ENCODE measurements at places on chromosomes 1 and 21. TPM values are rescaled to one million over a fixed set of nuclear protein-coding genes. Genes with fewer than 3 reads are reported as not detected.

DNA sequence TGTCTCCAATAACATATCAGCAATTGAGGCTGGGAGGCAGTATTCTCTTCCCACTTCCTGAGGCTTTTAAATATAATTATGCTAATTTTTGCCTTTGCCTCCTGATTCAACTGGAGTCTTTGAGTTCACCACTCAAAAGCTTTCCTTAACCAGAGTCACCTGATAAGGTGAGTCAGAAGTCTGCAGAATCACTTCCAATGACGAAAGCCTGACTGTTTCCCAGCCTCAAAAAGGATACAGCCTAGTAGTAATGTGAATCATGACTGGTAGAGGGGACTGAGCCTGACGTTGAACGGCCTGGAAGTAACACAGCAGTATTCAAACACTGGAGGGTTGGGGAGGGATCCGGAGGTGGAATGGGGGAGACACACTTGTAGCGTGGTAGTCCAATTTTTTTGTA, 10.4 kb upstream of the MRPL9 start:
- H3K4me1 ChIP-seq = peaks cover under 1% of the 10 kb centered on the region
- no peak overlapping the region for H3K4me3 ChIP-seq
- no peak overlapping the region for H3K27ac ChIP-seq
- H3K27me3 ChIP-seq = no peaks in the 10 kb centered on the region
- H3K36me3 ChIP-seq = peaks cover 20% of the 10 kb centered on the region
- no peak for DNase-seq

GRCh38 chr1:221910222-221910621, 168.3 kb upstream of the DUSP10 start:
- H3K36me3 ChIP-seq = no peaks in the 10 kb centered on the region
- DNase-seq = no peak
- H3K4me1 ChIP-seq = no peaks in the 10 kb centered on the region

RAB42 gene
- total RNA-seq = 2.1 TPM

- DNase-seq = no peak
- H3K4me1 ChIP-seq = peaks cover 3% of the 10 kb centered on the region
- peaks cover 10% of the 10 kb centered on the region for H3K27me3 ChIP-seq
- H3K36me3 ChIP-seq = no peaks in the 10 kb centered on the region
These were observed 22.6 kb upstream of the TNFRSF1B start for GRCh38 chr1:12144236-12144635.

GRCh38 chr1:30820299-30820698, 62.7 kb upstream of the LAPTM5 start:
- no peak overlapping the region for H3K27ac ChIP-seq
- no peak for DNase-seq
- peaks cover 3% of the 10 kb centered on the region for H3K4me1 ChIP-seq
- peaks cover 46% of the 10 kb centered on the region for H3K27me3 ChIP-seq

- H3K27me3 ChIP-seq = peaks cover 29% of the 10 kb centered on the region
- H3K4me3 ChIP-seq = no peak overlapping the region
- H3K36me3 ChIP-seq = no peaks in the 10 kb centered on the region
- no peaks in the 10 kb centered on the region for H3K4me1 ChIP-seq
- no peak for DNase-seq
These were observed 191.0 kb downstream of the HIVEP3 start for GRCh38 chr1:41727749-41728115.

DNA sequence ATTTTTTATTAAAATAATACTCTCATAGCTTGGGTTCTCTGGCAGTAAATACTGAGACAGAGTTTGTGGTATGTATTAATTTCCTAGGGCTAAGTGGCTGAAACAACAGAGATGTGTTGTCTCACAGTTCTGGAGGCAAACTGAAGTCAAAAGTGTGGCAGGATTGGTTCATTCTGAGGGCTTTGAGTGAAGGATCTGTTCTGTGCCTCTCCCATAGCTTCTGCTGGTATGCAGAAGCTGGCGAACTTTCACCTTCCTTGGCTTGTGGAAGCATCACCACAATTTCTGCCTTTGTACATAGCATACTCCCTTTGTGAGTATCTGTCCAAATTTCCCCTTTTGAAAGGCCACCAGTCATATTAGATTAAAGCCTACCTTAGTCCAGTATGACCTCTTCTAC, 21.0 kb downstream of the RNPC3 start:
- H3K27me3 ChIP-seq = no peaks in the 10 kb centered on the region
- H3K4me1 ChIP-seq = no peaks in the 10 kb centered on the region
- DNase-seq = no peak
- H3K4me3 ChIP-seq = no peak overlapping the region
- peaks cover 32% of the 10 kb centered on the region for H3K36me3 ChIP-seq

GRCh38 chr1:3778590-3779264, 6.2 kb downstream of the SMIM1 start:
- DNase-seq = no peak
- H3K27me3 ChIP-seq = no peaks in the 10 kb centered on the region
- H3K36me3 ChIP-seq = peaks cover 15% of the 10 kb centered on the region
- no peak overlapping the region for H3K4me3 ChIP-seq

- H3K4me1 ChIP-seq = no peaks in the 10 kb centered on the region
- no peak overlapping the region for H3K27ac ChIP-seq
- H3K4me3 ChIP-seq = no peak overlapping the region
- no peaks in the 10 kb centered on the region for H3K36me3 ChIP-seq
- DNase-seq = no peak
These were observed 37.7 kb upstream of the COL6A1 start for GRCh38 chr21:45943630-45944540.

GRCh38 chr1:207088701-207089626, at the start of gene C4BPB:
C4BPB (plus strand) TSS chr1:207088860; CDS start chr1:207089532, 672 bp downstream.
- no peak for DNase-seq
- H3K4me1 ChIP-seq = peaks cover 18% of the 10 kb centered on the region
- H3K36me3 ChIP-seq = no peaks in the 10 kb centered on the region
- H3K27me3 ChIP-seq = peaks cover 10% of the 10 kb centered on the region
- no peak within 1 kb of the TSS for H3K27ac ChIP-seq

OR2L13 gene
- total RNA-seq = not detected

MAN1C1 gene
- total RNA-seq = 4.8 TPM

MTARC2 gene
- 14.3 TPM for total RNA-seq

PLEKHN1 gene
- total RNA-seq = 1.1 TPM

GRCh38 chr1:212814537-212815334, 23.0 kb downstream of the TATDN3 start:
- no peaks in the 10 kb centered on the region for H3K27me3 ChIP-seq
- H3K36me3 ChIP-seq = no peaks in the 10 kb centered on the region
- peaks cover 22% of the 10 kb centered on the region for H3K4me1 ChIP-seq
- no peak overlapping the region for H3K4me3 ChIP-seq

DNA sequence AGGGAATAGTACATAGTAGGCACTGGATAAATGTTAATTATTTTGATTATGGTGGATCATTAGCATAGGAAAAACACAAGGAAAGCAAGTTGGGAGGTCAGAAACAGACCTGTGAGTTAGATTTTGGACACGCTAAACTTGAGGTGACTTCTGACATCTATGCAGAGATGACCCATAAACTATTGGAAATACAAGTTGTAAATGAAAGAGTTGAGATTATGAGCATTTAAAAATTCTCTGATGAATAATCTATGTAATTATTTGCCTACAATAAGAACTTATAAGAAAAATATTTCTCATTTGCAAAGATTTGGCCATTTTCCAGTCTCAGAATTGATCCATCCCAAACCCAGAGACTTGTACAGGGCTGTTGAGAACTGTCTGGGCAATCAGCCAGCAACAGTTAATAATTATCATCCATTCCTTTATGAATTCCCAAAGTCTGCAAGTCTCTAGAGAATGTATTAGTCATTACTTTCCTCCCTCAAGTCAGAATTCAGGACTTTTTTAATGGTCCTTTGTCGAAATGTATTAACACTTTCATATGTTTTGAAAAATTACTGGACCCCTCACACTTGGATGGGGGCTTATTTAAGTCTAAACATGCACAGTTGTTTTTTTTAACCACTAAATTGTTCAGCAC, 19.4 kb upstream of the SLAMF6 start:
- no peak overlapping the region for H3K4me3 ChIP-seq
- H3K36me3 ChIP-seq = no peaks in the 10 kb centered on the region
- no peak for DNase-seq
- H3K27ac ChIP-seq = no peak overlapping the region
- no peaks in the 10 kb centered on the region for H3K27me3 ChIP-seq
- H3K4me1 ChIP-seq = peaks cover 38% of the 10 kb centered on the region

GRCh38 chr1:154863315-154864174, 6.5 kb downstream of the KCNN3 start:
- H3K27ac ChIP-seq = no peak overlapping the region
- no peaks in the 10 kb centered on the region for H3K36me3 ChIP-seq
- H3K27me3 ChIP-seq = peaks cover 60% of the 10 kb centered on the region
- no peak for DNase-seq

GRCh38 chr1:154431586-154432373, 26.6 kb downstream of the IL6R start:
- no peak overlapping the region for H3K4me3 ChIP-seq
- no peaks in the 10 kb centered on the region for H3K36me3 ChIP-seq
- H3K4me1 ChIP-seq = peaks cover 5% of the 10 kb centered on the region
- no peak for DNase-seq
- no peak overlapping the region for H3K27ac ChIP-seq

- no peak overlapping the region for H3K27ac ChIP-seq
- H3K27me3 ChIP-seq = peaks cover 12% of the 10 kb centered on the region
- no peak overlapping the region for H3K4me3 ChIP-seq
- no peak for DNase-seq
- H3K36me3 ChIP-seq = peaks cover 1% of the 10 kb centered on the region
These were observed 531.8 kb downstream of the KIF26B start for GRCh38 chr1:245686446-245687030.

- H3K36me3 ChIP-seq = no peaks in the 10 kb centered on the region
- no peak for DNase-seq
- peaks cover 44% of the 10 kb centered on the region for H3K27me3 ChIP-seq
- no peak overlapping the region for H3K4me3 ChIP-seq
These were observed 29.4 kb upstream of the PEX10 start for GRCh38 chr1:2441746-2442145.

DNA sequence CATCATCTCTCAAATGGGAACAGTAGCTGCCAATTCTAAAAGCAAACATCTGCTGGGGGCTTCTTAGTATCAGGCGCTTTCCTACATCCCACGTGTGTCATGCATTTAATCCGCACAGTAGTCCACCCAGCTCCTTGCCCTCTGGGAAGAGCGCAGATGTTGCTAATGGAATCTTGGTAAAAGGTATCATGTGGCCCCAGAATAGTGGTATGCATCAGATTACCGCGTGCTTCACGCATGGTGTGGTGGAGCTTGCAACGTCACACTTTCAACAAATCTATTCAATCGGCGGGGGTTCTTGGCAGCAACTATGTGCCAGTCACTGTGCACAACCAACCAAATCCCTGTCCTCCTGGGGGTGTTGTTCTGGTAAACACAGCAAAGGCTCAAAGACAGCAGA, 141.0 kb downstream of the HIVEP3 start:
- no peaks in the 10 kb centered on the region for H3K36me3 ChIP-seq
- no peak for DNase-seq
- no peak overlapping the region for H3K27ac ChIP-seq
- H3K4me3 ChIP-seq = no peak overlapping the region

DNA sequence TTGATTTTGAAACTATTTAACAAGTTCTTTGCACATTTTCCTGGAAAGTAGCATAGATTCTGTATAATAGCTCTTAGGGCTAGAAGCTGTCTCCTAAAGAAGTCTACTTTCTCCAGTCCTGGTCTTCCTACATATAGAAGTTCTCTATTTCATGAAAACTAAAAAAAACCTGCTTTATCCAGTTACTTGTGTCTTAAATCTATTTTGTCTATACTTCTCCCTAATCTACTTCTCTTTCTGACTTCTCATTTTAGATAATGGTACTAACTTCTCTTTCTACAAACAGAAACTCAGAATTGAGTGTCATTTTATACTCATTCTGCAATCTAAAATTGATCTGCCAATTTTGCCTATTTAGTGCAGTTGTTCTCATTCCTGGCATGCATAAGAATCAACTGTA, 28.7 kb downstream of the PDE4B start:
- H3K27me3 ChIP-seq = no peaks in the 10 kb centered on the region
- DNase-seq = no peak
- no peak overlapping the region for H3K27ac ChIP-seq

- H3K4me1 ChIP-seq = peaks cover 36% of the 10 kb centered on the region
- H3K4me3 ChIP-seq = peak overlapping the region; percentile 7
- peaks cover 7% of the 10 kb centered on the region for H3K36me3 ChIP-seq
These were observed 78.0 kb upstream of the TNFSF18 start for GRCh38 chr1:173128742-173129141.

KIF2C gene
- total RNA-seq = 26.6 TPM

DNA sequence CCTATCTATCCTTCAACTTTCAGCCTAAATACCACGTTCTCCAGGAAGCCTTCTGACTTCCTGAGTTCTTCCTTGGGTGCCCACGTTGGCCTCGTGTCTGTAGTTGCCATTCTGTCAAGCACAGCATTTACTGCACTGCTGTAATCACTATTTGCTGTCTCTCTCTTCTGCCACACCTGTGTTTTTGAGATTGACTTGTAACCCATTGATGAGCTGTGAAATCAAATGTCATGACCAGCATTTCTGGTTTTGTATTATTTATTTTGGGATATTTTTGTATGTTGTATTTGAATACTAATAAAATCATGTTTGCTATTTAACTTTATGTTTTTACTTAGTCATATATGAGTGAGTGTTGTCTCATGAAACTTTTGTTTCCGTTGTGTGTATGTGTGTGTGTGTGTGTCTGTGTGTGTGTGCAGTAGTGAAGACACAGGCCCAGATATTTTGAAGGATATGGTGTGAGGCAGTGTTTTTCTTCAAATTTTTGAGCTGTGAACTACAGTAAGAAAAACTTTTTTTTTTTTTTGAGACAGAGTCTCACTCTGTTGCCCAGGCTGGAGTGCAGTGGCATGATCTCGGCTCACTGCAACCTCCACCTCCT, 126.2 kb upstream of the SERBP1 start:
- H3K27ac ChIP-seq = no peak overlapping the region
- H3K36me3 ChIP-seq = no peaks in the 10 kb centered on the region
- H3K27me3 ChIP-seq = no peaks in the 10 kb centered on the region
- peaks cover 6% of the 10 kb centered on the region for H3K4me1 ChIP-seq
- no peak for DNase-seq

DNA sequence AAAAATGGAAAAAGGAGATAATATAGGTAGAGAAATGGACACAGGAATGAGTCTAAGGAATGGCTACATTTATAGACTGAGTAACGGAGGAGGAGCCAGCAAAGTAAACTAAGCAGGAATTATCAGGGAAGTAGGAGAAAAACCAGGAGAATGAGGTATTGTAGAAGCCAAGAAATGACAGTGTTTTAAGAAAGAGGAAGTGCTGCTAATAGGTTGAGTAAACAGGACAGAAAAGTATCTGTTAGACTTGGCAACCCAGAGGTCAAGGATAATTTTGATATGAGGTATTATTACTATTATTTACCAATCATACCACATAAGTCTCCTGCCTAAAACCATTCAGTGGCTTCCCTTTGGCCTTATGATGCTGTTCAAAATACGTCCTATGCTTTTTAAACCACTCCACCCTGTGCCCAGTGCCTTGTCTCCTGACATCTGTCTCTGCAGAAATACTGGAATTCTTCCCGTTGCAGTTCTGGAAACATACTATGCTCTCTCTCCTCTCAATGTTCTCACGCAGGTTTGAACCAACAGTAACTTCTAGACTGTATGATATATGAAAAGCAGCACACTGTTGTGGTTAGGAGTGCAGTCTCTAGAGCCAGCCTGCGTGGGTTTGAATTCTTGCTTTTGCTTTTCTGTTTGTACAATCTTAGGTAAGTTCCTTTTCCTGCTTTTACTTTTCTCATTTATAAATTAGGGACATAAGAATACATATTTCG, 24.6 kb upstream of the NEK7 start:
- no peaks in the 10 kb centered on the region for H3K4me1 ChIP-seq
- no peak for DNase-seq
- H3K36me3 ChIP-seq = no peaks in the 10 kb centered on the region
- no peak overlapping the region for H3K27ac ChIP-seq

LRRC38 gene
- total RNA-seq = not detected

TCEANC2 gene
- 6.5 TPM for total RNA-seq

GRCh38 chr1:169879034-169879840, 14.5 kb downstream of the SCYL3 start:
- H3K36me3 ChIP-seq = peaks cover 35% of the 10 kb centered on the region
- no peak for DNase-seq
- no peak overlapping the region for H3K4me3 ChIP-seq

GNG5 gene
- total RNA-seq = 210 TPM

Data from progenitor cell of endocrine pancreas (in vitro differentiated cells).